ENCODE measurements at places on chromosomes 11 and 22.

DNA sequence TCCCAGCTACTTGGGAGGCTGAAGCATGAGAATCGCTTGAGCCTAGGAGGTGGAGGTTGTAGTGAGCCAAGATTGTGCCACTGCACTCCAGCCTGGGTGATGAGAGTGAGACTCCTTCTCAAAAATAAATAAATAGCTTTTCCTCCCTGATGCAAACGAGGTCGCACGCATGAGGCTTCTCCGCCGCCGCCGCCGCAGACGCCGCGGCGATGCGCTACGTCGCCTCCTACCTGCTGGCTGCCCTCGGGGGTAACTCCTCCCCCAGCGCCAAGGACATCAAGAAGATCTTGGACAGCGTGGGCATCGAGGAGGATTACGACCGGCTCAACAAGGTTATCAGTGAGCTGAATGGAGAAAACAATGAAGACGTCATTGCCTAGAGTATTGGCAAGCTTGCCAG lies 20.0 kb upstream of the RAB39A start:
- no peak for DNase-seq

DNA sequence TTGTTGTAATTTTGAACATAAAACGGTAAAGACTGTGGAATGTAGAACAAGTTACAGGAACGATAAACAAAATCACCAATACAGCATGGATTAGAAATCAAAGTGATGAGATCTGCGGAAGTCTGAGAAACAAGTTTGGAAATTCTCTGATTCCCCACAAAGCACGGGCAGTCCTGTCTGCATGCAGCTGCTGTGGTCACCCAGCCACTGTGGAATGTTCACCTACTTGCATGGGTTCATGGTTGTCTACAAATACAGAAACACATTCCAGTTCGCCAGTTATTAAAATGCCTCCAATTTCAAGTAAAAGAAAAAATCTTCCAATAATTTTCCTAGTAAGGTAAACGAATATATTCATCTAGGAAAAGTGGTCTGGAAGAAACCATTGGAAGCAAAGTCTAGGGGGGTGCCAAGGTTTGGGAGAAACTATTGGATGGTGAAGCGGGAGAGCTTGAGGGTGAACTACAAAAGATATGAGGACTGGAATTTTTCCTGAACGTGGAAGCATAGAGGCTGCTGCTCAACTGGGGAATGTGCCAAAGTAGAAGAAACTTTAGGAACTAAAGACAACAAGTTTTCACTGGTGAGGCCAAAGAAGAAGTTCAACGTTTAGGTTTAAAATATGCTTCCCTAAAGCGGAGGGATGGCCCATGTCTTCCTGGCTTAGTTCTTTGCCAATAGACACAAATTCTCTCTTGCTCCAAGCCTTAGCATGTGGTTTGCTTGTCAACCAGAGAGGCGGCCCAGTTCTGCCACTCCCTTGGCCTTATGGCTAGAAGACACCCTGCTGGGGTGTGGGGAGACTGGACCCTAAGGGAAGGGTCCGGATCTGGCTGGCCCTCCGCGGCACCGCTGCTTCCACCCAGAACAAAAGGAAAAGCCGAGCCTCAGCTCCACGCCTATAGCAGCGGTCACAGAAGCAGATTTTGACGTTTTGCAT lies 70.2 kb downstream of the CTTN start:
- no peak for DNase-seq

- DNase-seq, result no peak
Measured at GRCh38 chr22:47592791-47593190, 830.3 kb downstream of the TBC1D22A start.

GRCh38 chr11:99432677-99433076 lies 411.9 kb downstream of the CNTN5 start:
- no peak for DNase-seq

GRCh38 chr11:111532365-111532709 lies 8.2 kb upstream of the LAYN start:
- DNase-seq, result no peak

GRCh38 chr22:29692327-29692640 lies 27.5 kb upstream of the CABP7 start:
- no peak for DNase-seq

- no peak for DNase-seq
Measured at GRCh38 chr22:41939981-41940831, 6.7 kb downstream of the CENPM start.

DNA sequence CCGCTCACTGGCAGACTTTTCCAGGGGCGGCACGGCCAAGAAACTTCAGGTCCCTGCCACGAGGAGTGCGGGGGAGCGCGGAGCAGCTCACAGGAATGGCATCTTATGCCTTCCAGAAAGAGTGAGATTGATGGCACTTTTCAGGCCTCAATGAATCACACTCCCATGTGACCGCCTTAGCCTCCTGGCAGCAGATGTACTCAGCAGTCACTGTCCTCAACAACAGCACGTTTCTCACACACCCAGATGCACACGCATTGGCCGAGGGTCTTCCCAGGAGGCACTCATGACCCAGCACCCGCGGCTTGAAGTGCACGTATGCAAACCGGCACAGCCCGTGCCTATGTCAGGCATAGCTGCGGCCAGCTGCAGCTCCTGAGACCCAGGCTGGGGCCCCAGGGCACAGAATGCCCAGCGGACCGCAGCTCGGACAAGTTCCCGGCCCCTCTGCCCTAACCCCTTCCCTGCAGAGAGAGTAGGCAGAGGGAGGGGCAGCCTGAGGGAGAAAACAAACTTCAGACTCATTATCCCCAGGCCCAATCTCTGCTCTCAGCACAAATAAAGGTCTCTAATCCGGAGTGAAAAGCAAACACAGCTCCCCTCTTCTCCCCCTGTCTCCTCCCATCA lies 48.3 kb downstream of the RPUSD4 start:
- DNase-seq, result peak; percentile 94

DNA sequence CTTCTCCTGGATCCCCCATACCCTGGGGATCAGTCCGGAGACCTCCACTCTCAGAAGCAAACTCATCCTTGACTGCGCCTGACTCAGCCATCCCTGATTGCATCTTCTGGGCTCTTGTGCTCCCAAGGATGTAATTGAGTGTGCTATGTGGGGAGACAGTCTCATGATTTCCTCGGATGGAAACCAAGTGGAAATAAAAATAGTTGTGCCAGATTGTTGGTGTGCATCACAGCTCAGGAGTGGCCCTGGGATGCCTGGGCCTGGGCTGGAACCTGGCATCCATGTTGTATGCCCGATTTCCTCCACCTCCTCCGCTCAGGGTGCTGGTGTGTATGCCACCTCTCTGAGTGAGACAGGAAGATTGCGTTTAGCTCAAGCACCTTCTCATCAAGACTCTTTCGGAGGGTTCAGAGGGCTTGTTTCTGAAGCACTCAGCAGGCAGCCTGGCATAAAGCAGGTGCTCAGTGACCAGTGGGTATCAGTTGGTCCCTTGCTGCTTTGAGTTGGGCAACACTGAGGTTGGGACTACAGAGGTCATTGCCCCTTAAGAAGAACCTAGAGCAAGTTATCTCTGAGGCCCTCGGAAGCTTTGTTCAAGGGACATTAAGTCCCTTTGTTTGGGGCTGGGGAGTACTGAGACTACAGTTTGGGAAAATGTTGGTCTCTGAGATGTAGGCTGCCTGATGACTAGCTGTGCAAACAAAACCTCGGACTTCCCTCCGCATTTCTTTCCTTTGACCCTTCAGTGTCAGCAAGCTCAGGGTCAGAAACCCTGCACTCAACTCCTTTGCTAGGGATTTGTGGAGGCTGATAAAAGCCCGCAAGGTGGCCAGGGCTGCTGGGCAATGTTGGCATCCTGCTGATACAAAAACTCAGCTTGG lies 24.8 kb upstream of the MICAL2 start:
- peak; percentile 58 for DNase-seq

- DNase-seq, result no peak
Measured at GRCh38 chr11:123742724-123743120, 1.3 kb upstream of the ZNF202 start.

GRCh38 chr22:27748751-27749191 lies 52.8 kb downstream of the MN1 start:
- DNase-seq, result peak; percentile 12

GRCh38 chr22:44225812-44226211 lies 45.1 kb downstream of the PARVG start:
- DNase-seq, result no peak

DNA sequence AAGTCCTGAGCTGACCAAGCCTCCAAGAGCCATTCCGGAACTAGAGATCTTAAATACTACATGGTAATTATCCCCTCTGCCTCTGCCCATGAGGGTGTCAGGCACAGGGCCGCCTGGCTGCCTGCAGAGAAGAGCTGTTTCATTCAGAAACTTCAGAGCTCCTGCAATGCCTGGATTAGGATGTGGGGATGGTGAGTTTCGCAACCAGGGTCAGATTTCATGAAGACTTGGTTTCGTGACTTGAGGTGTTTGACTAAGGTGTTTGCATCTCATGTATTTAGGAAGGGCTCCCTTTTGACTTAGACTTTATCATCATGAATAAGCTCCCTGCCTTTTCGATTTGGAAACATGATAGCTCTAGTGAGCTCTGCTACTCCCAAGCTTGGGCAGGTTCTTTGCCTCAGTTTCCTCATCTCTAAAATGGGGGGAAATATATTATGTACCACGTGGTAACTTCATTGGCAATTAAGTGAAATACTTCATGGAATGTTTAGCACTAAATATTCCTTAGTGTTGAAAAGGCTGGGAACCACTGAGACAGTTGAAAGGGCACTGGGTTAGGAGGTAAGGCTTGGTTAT lies 9.1 kb downstream of the TIMP3 start:
- DNase-seq, result no peak

GRCh38 chr11:133889188-133889587 lies 43.9 kb upstream of the SPATA19 start:
- no peak for DNase-seq

- DNase-seq, result no peak
Measured at GRCh38 chr11:46801694-46802470, 44.2 kb downstream of the CKAP5 start.

DNA sequence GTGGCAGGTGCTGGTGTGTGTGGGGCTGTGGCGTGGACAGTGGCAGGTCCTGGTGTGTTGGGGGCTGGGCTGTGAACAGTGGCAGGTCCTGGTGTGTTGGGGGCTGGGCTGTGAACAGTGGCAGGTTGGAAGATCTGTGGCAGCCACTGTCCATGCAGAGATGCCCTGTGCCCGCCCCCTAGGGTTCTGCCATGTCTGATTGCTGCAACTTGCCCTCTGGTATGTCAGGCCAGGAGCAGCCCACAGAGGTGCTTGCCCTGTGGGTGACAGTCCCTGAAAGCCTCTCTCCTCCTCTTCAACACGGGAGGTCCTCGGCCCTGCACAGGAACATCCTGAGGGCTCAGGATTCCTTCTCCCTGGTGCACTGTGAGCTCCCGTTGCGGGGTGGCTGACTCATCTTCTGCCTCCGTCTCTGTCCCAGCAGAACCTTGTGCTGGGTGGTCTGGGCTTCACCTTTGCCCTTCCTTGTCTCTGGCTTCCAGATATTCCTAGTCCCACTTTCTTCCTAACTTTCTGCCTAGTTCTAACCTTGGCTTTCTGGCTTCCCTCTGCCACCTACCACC lies 13.5 kb downstream of the OPCML start:
- DNase-seq, result no peak

Data from foreskin fibroblast (primary cell).